Pulmonary artery endothelial cell (primary cell): ENCODE measurements at places on chromosomes 2 and 18. TPM values are rescaled to one million over a fixed set of nuclear protein-coding genes. Genes with fewer than 3 reads are reported as not detected.

The IL1RN gene
- not detected in 2 replicates for total RNA-seq

The INHBB gene
- total RNA-seq = 0.25 and 1.7 TPM in 2 replicates

The FAM237A gene
- not detected in 2 replicates for total RNA-seq

The GALNT13 gene
- total RNA-seq = 0.39 and 0.46 TPM in 2 replicates

The COL3A1 gene
- 0.92 and 7.3 TPM in 2 replicates for total RNA-seq

The BOLA3 gene
- total RNA-seq = 23.1 and 30.3 TPM in 2 replicates

The CACNB4 gene
- 0.13 and 0.21 TPM in 2 replicates for total RNA-seq

The REG3G gene
- not detected in 2 replicates for total RNA-seq

The SLC5A7 gene
- not detected in 2 replicates for total RNA-seq

The RIT2 gene
- not detected in 2 replicates for total RNA-seq

The MTCL1 gene
- 17.5 and 28.5 TPM in 2 replicates for total RNA-seq

The SDC1 gene
- 2.3 and 18.3 TPM in 2 replicates for total RNA-seq

The GPR35 gene
- total RNA-seq = 0.13 and 0.21 TPM in 2 replicates

The SERPINE2 gene
- total RNA-seq = 10.7 and 12.9 TPM in 2 replicates

The DCDC2C gene
- total RNA-seq = not detected in 2 replicates

The CYS1 gene
- 0.04 and 0.07 TPM in 2 replicates for total RNA-seq

The NYAP2 gene
- total RNA-seq = not detected in 2 replicates

The RNU2-63P gene
- 66.2 TPM in 1 of 2 replicates, not detected in the other for total RNA-seq

The ZNF512 gene
- 26.6 and 36.9 TPM in 2 replicates for total RNA-seq
